Non-pigmented ciliary epithelial cell (primary cell): ENCODE measurements at places on chromosomes 5 and 9.
A peak's percentile ranks its signal among the peaks of the same experiment; 100 is the strongest.

DNA sequence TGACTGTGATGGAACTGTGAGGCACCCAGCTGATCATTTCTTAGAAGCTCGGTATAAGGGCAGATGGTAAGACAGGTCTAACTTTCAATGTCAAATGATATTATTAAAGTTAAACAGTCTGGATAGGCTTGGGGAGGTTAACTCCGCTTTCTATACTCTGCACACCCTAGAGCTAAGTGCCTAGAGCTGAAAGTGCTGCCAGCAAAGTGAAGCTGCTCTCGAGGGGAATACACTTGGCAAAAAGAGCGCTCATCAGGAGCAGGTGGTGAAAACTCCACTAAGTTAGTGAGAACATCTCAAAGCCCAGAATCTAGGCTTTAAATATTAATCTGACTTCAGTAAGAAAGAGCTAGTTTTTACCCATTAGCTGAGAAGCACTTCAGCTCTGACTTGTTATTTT, 349.6 kb upstream of the SLC30A5 start:
- DNase-seq = no peak

DNA sequence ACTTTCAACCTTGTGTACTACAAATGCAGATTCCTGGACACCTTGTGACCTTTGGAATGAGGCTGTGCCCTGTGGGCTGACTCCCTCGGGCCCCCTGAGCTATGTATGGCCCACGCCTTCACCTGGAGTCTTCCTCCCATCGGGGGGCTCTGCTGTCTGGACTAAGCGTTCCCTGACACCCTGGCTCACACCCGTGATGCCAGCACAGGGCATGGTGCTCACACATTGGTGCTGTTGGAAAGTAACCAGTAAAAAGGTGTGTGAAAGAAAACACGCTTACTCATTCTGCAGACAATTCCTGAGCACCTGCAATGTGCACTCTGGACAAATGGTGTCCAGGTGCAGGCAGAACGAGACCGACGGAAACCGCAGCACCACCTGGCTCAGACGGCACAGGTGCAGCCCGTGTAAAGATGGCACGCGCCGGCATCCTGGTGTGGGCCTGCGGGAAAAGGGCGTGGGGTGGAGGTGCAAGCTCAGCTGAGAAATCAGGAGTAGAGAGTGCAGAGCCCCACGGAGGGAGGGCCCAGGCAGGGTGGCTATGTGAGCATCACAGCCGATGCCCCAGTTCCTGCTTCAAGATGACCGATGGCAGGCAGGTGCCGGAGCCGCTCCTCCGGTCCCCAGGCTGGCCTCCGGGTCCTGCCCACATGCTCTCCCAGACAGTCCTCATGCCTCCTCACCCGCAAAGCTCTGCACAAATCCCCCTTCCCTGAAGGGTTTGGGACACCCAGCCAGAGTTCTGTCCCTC, 11.0 kb downstream of the LPCAT1 start:
- no peak for DNase-seq

- DNase-seq = no peak
These were observed 88.7 kb downstream of the FGF10 start for GRCh38 chr5:44300551-44300950.

DNA sequence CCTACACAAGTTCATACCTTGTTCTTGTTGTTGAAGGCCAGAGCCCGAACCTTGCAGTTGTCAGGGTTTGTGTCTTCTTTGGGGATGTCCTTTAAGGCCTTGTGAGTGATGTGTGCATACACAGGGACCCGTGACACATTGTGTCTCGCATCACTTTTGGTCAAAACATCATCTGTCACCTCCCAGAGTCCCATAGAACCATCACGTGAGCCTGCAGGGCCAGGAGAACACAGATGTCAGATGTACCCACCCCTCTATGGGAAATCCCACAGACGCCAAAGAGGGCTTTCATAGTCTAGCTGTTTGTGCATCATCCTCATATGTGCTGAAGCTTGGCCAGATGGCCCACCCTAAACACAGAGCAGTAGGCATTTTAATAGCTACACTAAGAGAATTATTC, 28.2 kb downstream of the DCAF12 start:
- no peak for DNase-seq

DNA sequence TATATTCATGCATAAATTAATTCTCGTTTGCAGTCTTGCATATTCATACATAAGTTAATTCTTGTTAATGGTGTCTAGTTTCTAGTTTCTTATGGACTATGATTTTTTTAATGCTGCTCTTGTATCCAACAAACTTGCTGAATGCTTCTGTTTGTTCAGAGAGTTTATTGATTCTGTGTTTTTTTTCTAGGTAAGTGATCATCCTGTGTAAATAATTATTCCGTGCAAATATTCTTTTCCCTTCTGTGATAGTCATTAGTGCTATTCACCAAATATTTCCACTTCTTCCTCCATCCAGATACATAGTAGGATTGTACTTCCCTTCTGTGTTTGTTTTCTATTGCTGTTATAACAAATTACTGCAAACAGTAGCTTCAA, 35.8 kb upstream of the SHISAL2B start:
- DNase-seq = no peak

GRCh38 chr5:178462816-178463215, 127.4 kb downstream of the COL23A1 start:
- DNase-seq = no peak

GRCh38 chr5:142640316-142641005, 45.4 kb downstream of the FGF1 start:
- DNase-seq = no peak

GRCh38 chr5:19920761-19921160, 67.2 kb downstream of the CDH18 start:
- peak; percentile 40 for DNase-seq

DNA sequence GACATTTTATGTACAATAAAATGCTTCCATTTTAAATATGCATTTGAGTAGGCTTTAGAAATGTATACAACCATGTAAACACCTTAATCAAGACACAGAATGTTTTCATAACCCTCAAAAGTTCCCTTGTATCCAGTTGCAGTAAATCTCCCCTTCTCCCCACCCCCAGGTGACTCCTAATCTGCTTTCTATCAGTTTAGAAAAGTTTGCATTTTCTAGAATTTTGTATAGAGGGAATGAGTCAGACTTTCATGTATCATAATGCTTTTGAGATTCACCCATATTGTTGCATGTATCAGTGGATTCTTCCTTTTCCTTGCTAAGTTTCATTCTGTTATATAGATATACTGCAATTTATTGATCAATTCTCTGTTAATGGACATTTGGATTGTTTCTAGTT, 17.7 kb upstream of the ZBED3 start:
- DNase-seq = no peak
